Activated T-helper 9 cell treated with anti-CD3 and anti-CD28 coated beads, Interleukin-2, amount 50 U/mL, for 16 hours (primary cell): ENCODE measurements at places on chromosomes 11 and 22.

- DNase-seq: no peak
These were observed 5.3 kb upstream of the TBX1 start for GRCh38 chr22:19755145-19755710.

DNA sequence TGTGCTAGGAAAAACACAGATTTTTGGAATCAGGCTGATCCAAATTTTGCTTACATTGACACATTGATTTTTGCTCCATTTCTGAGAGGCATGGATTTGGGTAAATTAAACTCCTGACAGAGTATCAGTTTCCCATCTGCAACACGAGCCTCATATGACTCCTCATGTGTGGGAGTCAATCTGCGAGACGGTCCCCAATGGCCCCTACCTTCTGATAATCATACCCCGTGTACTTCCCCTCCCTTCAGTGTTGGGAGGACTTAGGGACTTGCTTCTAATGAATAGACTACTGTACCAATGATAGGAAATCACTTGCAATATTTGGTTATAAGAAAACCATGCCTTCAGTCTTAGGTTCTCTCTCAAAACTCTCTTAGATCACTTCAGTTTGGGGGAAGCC, 302.7 kb downstream of the ETS1 start:
- DNase-seq: no peak

GRCh38 chr11:111983187-111983986, 41.8 kb upstream of the DLAT start:
- no peak for DNase-seq

DNA sequence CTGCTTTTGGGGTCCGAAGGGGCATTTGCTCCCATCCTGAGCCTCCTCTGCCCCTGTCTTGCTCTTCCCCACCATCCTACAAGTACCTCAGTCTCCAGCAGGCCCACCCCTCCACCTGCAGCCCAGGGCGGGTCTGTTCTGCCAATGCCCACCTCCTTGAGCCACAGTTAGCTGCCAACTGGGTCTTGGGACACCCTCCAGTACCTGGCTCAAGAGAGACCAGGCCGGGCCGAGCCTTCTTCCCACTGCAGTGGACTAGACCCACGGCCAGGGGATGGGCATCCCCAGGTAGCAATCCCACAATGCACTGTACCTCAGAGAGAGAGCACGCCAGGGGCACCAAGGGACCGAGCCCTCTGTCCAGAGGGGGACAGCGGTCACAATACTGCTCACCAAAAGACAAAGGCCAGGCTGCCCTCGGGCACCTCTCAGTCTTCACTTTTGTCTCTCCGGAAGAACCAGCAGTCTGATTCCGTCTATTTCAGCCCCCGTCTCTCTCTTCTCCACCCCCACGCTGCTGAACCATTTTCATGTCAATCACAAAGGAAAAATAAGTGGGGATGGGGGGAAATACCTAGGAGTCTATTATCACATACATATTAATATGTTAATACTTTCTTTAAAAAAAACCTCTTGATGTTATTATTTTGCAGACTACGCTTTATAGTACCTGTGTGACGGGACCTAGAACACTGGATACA, 51.7 kb downstream of the SYT13 start:
- no peak for DNase-seq

DNA sequence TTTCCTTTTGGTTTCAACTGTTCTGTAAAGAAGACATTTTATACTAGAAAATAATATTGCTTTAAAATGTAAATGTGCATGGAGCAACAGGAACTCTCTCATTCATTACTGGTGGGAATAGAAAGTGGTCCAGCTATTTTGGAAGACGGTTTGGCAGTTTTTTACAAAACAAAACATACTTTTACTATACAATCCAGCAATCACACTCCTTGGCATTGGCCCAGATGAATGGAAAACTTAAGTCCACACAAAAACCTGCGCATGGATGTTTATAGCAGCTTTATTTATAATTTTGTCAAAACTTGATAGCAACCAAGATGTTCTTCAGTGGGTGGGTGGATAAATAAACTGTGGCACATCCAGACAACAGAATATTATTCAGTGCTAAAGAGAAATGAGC, 49.9 kb upstream of the SEPTIN5 start:
- no peak for DNase-seq

DNA sequence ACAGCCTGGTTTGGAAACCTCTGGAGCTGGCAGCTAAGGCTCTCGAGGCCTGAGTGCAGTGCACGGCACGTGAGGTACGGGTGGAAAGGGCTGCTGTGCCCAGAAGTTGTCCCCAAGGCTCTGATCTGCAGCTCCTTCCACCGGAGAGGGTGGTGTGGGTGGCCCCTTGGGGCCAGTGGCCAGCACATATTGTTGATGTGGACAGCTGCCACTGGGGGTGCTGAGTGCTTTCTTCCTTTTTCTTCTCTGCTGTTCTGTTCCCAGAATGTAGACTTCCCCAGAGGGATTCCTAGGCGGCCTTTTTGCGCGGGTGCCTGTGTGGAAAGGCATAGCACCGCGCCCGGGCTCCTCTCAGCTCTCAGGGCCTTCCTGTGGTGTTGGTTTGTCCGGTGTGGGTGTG, 1476.5 kb downstream of the TBC1D22A start:
- DNase-seq: no peak

GRCh38 chr11:89660234-89660633, 49.9 kb upstream of the TRIM77 start:
- DNase-seq: no peak

DNA sequence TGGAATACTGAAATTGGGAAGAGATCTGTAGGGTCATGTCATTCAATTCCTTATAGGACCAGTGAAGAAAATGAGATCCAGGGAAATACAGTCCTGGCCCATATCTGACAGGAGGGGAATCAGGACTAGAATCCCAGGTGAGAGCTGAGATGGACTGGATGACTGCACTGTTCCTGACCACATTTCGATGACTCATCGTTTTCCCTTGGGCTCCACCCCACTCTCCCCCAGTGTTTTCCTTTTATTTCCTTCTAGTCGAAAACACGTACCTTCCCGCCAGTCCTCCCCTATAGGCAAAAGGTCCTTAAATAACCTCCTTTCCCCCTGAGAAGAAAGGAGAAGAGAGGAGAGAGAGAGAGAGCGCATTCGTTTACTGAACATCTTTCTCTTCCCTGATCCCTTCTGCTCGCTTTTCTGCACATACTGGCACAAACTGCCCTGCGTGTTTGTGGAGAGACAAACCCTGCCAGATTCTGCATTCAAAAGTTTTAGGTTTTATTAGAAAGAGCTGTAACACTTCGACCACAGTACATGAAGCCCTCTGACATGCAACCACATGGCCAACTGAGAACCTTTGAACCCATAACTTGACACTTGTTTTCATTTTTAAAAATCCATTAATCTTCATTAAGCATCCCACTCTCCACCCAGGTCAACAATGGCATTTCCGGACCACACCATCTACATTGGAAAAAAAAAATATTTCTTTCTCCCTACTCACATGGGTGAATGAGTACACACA, 565.7 kb downstream of the METTL15 start:
- no peak for DNase-seq

GRCh38 chr11:69443968-69444364, 37.5 kb upstream of the LINC01488 start:
- DNase-seq: no peak

- no peak for DNase-seq
These were observed 212.2 kb downstream of the BUD13 start for GRCh38 chr11:116560589-116560988.

DNA sequence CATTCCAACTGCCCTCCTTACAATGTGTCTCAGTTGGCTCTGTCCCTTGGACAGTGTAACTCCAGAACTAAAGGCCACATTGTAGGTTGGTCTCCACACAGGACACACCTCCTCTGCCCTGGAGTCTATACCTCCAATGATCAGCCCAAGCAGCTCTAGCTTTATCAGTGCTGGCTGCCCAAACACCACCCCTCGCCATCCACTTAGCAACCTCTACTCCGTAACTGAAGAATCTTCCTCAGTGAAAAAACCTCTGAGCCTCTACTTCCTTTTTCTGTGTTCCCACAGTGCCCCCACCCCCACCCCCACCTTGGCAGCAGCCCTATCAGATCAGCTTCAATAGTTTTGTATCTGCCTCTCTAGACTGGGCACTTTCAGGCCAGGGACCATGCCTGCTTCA, 33.4 kb downstream of the SERPINH1 start:
- no peak for DNase-seq

GRCh38 chr11:122230385-122230755, 114.4 kb upstream of the BLID start:
- DNase-seq: no peak

GRCh38 chr11:34481307-34481706, 32.3 kb downstream of the ELF5 start:
- no peak for DNase-seq

- no peak for DNase-seq
These were observed 230.8 kb downstream of the CTTN start for GRCh38 chr11:70628855-70629844.

- DNase-seq: no peak
These were observed 25.6 kb upstream of the RRM1 start for GRCh38 chr11:4068962-4069361.

DNA sequence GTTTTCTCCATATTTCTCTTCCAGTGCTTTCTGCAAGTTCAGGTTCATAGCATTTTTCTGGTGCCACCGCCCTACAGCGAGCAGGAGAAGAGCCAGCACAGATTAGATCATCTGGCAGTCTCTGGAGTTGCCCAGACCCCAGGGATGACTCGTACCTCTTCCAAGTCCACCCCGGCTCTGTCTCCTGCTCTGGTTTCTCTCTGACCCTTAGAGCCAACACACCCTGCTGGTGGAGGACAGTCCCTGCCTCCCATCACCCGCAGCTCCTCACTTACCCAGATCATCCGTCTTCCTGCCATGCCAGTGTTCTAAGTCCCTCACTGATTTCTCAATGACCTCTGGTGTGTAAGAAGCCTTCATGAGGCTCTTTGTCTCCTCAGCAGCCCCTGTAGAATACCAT, 28.0 kb downstream of the TST start:
- no peak for DNase-seq

GRCh38 chr11:132046288-132046865, 676.0 kb downstream of the NTM start:
- no peak for DNase-seq

- DNase-seq: no peak
These were observed 713.9 kb downstream of the BRD1 start for GRCh38 chr22:49113758-49114157.

- no peak for DNase-seq
These were observed 30.3 kb upstream of the FJX1 start for GRCh38 chr11:35587972-35588371.

DNA sequence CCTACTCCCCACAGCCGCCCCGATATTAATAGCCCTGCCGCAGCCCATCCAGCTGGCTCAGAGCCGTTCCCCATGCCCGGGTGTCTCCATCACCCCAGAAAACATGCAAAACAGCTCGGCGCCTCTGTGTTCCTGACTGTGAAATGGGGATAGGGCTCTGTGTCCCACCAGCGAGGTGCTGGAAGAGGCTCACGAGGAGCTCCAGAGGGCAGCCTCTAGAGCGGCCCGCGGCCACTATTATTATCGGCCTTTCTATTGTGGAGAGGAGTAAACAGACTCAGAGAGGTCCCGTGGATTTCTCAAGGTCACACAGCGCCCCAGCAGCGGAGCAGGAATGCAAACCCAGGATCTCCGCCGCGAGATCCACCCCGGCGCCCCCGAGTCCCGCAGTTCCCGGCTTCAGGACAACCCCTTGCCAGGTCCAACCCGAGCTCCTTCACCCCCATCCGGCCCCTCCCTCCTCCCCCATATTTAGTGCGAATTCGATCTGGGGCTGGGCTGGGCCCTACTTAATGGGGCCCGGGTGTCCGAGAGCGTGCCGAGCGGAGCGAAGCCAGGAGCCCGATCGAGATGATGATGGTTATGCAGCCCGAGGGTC, at the start of gene ACTN3:
Gene ACTN3, plus strand, starts transcription at position 536 of the 598 bp plus-strand sequence. Its CDS starts 35 bp downstream, at position 571.
- no peak for DNase-seq

DNA sequence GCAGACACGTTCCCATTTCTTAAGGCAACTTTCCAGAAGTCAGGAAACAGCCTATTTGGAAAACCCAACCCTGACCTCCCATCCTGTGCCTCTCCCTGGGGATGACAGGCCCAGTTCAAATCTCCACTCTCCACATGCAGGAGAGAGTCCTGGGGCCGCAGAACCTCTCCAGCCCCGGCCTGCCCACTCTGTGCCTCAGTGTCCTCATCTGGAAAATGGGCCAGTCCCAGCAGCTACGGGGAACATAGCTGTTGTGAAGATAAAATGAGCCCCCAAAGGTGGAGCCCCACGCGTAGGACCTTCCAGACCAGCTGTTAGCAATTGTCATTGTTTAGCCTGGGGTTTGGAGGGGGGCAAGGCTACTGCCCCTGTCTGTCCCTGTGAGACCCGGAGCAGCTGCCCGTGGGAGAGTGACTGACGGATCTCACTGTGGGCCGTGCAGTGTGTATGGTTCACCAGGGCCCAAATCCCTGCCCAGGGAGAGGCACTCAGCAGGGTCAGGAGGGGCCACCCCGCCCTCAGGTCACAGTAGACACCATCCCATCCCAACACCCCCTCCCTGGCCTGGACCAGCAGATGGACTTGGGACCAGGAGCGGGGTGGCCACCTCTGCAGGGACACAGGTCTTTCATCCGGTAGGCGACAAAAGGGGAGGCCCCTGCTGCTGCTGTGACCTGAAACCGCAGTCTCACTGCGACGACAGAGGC, 145.9 kb downstream of the CTTN start:
- no peak for DNase-seq

DNA sequence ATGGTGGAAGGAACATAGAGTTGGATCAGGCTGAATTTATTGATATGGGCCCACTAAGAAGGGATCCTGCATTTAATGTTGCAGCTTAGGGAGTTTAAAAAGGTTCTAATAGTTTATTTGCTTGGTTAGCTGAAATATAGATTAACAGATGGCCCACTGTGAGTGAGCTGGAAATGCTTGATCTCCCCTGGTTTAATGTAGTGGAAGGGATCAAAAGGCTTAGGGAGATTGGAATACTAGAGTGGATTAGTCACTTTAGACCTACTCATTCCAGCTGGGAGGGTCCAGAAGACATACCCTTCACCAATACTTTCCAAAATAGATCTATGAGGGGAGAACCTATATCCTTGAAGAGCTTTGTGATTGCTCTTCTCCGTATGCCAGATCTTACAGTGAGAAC, 130.1 kb upstream of the ZC3H12C start:
- no peak for DNase-seq

- DNase-seq: peak; percentile 9
These were observed 38.4 kb upstream of the EMID1 start for GRCh38 chr22:29167032-29167911.

DNA sequence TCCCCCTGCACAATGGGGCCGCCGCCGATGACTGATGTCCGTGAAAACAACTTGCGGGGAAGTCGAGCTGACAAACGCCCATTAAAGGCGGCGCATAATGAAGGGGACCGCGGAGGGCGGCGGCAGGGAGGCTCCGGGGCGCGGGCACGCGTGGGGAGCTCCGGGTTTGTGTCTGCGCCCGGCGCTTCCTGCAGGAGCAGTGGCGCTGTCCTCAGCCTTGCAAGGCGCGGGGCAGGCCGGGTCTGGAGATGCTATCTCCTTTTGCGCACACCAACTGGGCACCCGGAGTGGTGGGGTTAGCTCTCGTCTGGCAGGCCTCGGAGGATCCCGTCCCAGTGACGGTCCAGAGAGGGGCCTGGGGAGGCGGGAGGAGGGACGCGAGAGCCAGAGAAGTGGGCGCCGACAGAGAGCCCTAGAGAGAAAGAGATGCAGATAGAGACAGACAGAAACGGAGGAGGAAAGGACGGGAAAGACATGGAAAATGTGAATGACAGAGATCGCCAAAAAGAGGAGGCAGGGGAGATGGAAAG, 390 bp upstream of the FGF3 start:
- DNase-seq: no peak

- no peak for DNase-seq
These were observed 3.3 kb upstream of the BCL9L start for GRCh38 chr11:118928870-118929500.
